Activated naive CD4-positive, alpha-beta T cell treated with Interleukin-2 at 50 U/mL for 16 hours (primary cell): ENCODE measurements at places on chromosomes 3 and 15.
A peak's percentile ranks its signal among the peaks of the same experiment; 100 is the strongest.

DNA sequence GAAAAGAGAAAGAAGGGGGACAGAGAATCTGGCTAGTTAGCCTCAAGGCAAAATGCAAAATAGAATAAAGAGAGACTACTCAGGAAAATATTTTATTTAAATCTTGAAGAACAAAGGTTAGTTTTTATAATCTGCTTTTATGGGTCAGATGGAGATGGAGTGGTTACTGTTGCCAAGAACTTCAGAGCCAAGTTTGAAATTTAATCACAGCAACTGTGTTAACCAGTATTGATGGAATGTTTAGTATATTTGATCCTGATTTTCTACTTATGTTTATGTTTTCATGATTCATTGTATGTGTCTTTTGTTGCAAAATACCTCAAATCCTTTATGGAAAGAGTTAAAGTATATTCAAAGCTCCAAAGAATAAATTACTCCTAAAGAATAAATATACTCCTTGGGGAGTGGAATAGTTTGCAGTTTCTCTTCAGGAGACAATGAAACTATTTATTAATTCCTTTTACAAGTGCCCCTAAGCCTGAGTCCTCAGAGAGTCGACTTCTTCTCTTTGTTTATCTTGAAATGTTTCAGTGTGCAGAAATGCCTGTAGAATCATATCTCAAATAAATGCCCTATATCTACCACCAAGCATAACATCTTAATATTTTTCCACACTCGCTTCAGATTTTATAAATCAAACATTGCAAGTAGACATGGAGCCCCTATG, 60.9 kb upstream of the THSD4 start:
- no peak for DNase-seq

GRCh38 chr3:152626226-152626625, 208.7 kb upstream of the P2RY1 start:
- DNase-seq = no peak

- no peak for DNase-seq
Measured at GRCh38 chr3:111774622-111775021, 84.4 kb upstream of the PHLDB2 start.

GRCh38 chr3:187717572-187717971, 15.2 kb upstream of the RTP2 start:
- DNase-seq = no peak

DNA sequence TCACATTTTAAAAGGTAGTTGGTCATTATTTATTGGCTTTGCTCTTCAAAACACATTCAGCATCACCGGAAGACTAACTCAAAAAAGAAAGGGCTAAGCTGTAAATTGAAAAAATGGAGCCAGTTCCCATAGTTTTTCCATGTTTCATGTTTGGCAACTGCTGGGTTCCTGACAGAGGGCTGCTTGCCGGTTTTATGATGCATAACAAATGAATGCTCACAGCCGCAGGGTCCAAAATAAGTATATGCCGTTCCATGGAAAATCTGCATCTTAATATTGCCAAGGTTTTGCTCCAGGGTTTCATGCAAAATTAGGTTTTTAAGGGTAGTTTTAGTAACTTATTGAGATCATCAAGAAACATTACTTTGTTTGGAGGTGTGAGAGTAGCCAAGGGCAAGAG, 15.8 kb downstream of the SLC12A1 start:
- no peak for DNase-seq

DNA sequence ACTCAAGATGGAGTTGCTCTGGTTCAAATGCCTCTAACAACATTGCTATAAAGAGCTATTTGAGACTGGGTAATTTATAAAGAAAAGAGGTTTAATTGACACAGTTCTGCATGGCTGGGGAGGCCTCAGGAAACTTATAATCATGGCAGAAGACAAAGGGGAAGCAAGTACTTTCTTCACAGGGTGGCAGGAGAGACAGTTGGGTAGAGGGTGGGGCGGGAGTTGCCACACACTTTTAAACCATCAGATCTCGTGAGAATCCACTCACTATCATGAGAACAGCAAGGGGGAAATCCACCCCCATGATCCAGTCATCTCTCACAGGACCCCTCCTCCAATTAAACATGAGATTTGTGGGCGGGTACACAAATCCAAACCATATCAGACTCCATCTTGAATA, 30.7 kb downstream of the MAP2K5 start:
- no peak for DNase-seq

GRCh38 chr3:103953796-103954195, 1412.9 kb upstream of the ALCAM start:
- no peak for DNase-seq

GRCh38 chr3:100970477-100970990, 22.7 kb downstream of the ABI3BP start:
- no peak for DNase-seq

DNA sequence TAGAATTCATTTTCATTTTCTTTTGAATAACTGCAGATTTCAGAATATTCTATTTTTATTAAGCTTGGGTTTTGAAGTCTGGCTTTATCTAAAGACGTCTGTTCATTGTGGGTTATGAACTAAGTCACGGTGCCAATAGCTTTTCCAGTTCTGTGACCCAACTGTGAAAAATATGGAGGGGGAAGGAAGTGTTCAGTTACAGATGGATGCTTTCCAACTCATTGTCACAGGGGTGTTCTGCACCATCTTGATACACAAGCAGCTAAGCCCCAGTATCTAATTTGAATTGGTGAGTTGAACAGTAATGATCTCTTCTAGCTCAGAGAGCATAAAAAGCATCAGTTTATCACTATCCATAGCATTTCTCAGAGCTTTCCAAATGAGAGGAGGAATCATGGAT, 710.6 kb downstream of the EDEM1 start:
- no peak for DNase-seq

DNA sequence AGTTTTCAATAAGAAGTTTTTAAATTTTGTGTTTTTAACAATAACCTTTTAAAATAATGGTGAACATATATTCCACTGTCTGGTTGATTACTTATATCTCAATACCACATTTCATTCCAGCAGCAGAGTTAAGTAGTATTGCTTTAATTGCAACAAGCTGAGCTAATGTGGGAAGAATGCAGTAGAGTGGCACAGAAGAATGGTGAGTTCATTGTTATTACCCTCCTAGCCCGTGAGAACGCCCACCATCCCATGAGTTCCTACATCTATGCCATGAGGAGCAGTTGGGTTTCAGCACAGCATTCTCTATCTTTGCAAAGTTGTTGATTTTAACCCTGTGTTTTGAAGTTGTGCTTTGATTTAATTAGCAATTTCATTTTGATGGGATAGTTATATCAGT, 17.8 kb upstream of the NR2E3 start:
- DNase-seq = no peak

DNA sequence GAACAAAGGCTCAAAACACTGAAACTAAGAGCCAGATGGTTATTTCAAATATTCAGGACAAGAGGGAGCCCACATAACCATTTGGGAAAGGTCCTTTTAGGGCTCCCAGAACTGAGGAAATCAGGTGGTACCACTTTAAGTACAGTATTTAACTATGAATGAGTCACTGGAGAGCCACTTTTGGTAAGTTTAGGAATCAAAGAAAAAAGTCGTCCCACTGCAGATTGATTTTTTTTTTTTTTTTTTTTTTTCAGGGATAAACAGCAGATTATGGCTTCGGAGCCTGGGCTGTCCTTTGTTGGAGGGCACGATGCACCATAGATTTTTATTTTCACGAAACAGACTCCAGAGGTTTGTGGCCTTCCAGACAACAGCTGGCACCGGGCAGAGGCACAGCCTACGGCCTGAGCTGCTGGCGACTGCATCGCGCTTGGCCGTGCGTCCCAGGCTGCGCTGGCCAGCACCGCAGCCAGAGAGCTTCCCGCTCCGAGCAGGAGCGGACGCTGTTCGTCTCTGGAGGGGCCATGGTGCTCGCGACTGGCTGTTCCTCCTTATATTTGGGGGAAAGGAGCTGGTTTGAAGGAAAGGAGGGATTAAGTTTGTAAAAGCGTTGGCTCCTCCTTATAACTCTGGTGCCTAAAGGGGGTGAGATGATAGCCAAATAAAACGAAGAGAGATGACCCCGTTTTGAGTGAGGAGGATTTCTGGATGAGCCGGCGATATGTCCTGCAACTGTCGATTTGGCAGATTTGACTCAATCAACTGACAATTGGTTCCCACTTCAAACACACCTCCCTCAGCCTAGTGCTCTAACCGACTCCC, 152.9 kb upstream of the GOLIM4 start:
- DNase-seq = no peak

GRCh38 chr3:24278543-24278942, 216.1 kb downstream of the THRB start:
- DNase-seq = no peak

- no peak for DNase-seq
Measured at GRCh38 chr3:155034786-155035185, 45.3 kb upstream of the MME start.

DNA sequence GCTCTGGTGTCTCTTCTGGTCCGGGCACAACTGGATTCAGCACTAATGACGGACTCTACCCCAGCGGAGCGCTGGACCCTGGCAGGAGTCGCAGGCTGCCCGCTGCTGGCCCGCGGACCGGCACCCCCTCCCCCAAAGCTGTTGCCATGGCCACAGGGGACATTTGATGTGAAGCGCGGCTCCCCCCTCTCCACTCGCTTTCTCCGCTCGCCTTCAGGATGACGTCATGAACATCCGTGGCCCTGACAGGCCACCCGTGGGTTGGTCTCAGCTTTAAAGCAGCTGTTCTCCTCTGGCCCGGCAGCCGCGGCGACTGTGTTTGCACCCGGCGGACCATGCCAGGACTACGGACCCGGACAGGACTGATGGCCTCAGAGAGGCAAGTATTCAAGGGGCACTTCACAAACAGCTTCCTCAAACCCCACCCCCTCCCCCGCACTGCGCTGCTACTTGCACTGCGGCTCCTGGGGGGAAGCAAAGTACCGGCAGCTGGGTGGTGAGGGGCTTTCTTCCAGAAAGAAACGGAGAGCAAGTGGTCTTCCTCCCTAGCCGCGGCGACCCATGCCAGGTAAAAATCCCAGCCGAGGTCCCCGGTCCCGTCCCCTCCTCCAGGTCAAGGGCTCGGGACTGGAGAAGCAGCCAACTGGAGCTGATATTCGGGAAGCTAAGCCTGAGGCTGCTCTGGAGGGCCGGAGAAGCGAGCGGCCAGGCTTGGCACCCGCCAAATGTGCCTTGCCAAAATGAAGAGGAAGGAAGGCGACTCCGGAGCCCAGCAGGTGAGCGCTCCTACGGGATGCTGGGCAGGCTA, 16.6 kb upstream of the AEN start:
- no peak for DNase-seq

- DNase-seq = no peak
Measured at GRCh38 chr3:108590460-108590859, 938 bp downstream of the DZIP3 start.

GRCh38 chr3:64321747-64322146, 96.5 kb upstream of the PRICKLE2 start:
- no peak for DNase-seq

GRCh38 chr3:126654571-126655383, at the start of gene TXNRD3:
TSS of gene TXNRD3 (minus strand) at chr3:126655124.
- DNase-seq = peak; percentile 74

DNA sequence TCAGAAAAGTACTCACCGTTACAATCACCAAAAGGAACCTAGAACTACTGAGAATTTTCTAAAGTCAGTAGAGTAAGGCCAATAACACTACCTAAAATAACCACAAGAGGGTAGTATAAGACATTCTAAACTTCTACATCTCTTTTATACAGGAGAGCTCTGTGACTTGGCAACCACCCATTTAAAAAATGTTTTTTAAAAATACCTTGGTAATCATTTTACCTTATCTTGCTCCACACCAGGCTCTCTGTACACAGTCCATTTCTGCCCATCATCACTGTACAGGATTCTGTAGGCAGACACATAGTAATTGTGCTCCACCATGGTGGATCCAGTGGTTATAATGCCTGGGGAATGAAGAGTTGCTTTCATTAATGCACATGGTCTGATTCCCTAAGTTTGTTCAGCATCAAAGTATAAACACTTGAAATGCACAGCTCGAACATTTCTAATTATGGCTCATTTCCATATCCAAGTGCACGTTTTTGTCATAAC, 54.5 kb downstream of the ST3GAL6 start:
- DNase-seq = no peak

- DNase-seq = no peak
Measured at GRCh38 chr15:88178631-88179030, 77.9 kb downstream of the NTRK3 start.
